ENCODE measurements at places on chromosomes 2 and 18.

- DNase-seq = no peak
These were observed 612.4 kb upstream of the RAB6C start for GRCh38 chr2:129367107-129367506.

GRCh38 chr2:22248851-22249250 lies 1125.1 kb downstream of the TDRD15 start:
- no peak for DNase-seq

- no peak for DNase-seq
These were observed 29.9 kb downstream of the MTERF4 start for GRCh38 chr2:241072151-241072550.

DNA sequence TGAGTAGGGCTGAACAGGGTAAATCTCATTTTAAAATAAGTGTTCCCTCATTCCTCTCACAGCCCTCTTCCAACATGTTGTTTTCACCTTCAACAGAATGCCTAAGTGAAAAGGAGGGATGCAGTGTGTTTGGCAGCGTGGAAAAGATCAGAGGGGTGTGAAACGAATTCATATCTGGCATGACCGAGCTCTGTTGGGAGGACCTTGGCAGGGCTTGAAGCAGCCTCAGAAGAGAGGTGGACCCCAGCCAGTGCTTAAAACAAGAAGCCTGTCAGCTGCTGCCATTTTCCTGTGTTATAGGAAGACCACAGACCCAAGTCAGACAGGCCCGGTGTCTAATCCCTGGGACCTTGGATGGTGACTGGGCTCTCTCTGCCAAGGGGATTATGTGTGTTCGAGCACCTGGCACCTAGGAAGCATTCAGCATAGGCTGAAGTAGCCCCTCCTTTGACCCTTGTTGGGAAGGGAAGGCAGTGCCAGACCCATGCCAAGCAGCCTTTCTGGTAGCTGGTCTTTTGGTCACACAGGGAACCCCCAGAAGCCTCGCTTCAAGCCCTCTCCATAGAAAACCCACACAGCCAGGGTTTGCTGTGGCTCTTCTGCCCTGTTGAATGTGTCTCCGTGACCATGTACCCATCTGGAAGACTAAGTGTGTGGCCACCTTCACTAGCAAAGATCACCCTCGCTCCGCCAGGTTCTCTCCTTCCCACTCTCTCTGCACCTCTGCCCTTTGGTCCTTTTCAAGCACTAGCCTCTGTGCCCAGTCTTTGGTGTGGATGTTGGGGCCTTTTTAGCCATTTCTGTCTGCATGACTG lies 87.5 kb upstream of the ST3GAL5 start:
- no peak for DNase-seq

DNA sequence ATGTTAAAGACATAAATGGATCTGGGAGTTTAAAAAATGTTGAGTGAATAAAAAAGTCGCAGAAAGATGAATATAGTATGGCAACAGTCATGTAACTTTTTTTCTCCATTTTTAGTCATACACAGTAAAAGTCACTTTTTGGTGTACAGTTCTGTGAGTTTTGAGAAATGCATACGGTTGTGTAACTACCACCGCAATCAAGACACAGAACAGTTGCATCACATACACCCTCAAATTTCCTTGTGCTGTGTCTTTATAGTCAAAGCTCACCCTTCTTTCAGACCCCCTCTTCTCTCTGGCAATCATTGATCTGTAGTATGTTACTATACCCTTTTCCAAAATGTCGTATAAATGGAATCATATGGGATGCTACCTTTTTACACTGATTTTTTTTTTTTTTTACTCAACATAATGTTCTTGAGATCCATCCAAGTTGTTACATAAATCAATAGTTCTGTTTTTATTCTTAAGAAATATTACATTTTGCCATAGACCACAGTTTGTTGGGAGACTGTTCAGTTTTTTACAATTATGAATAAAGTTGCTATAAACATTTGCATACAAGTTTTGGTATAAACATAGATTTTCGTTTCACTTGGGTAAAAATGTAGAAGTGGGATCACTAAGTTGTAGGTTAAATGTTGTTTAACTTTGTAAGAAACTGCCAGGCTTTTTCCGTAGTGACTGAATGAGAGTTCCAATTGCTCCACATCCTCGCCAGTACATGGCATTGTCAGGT lies 35.4 kb upstream of the AGFG1 start:
- no peak for DNase-seq

DNA sequence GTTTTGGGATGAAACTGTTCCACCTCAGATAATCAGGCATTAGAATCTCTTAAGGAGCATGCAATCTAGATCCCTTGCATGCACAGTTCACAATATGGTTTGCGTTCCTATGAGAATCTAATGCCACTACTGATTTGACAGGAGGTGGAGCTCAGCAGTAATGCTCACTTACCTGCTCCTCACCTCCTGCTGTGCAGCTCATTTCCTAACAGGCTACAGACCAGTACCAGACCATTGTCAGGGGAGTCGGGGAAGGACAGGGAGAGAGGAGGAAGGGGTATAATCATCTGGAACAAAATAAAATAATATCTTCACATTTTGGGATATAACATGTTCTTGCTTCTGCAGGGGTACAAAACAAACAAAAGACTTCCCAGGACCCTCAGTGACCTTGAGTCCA lies 532.0 kb upstream of the FSHR start:
- DNase-seq = no peak

GRCh38 chr2:120203251-120204021 lies 19.8 kb downstream of the TMEM185B start:
- DNase-seq = no peak

DNA sequence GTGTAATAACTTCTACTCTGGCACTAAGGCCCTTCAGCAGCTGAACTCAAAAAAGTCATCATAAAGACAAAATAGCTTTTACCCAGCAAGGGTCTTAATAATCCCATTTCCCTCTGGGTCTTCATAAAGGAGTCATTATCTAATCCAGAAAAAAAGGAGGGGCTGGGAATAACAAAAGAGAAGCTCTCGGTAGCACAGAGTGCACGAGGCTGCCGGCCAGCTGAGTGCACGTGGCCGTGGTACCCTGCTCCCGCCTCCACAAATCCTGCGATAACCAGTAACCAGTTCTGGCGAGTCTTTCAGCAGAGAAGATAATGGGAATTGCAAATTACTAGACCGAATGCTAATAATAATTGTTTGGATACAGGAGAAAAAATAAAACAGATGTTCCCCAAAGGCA lies 7.5 kb downstream of the NRP2 start:
- no peak for DNase-seq

GRCh38 chr2:38718601-38719000 lies 32.6 kb downstream of the SRSF7 start:
- DNase-seq = no peak

- DNase-seq = no peak
These were observed 43.8 kb downstream of the TMEM185B start for GRCh38 chr2:120179396-120179795.

DNA sequence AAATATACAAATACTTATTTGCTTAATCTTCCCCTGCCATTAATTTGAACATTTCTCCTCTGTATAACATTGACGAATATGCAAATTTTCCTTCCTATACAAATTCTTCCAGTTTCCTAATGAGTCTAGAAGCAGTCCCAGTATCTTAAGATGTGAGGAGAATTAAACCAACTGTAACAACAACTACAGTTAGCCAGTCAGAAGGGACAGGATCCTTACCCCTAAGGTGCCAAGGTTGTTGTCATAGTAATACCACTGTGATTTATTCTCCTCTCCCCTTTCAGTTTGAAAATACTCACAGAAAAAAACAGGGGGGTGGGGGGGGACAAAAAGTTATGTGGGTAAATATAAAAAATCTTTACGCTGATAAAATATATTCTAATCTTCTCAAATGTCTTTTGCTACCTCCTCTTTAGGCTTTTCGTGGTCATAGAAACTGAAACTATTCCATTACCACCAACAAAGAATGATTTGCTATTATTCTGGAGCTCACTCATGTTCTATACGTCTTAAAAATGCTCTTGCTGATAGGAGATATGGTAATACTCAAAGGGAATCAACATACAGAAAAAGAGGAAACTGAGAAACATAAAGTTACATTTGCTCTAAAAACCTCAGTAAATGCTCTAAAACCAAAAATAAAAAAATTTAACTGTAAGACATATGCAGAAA lies 107.6 kb downstream of the MEMO1 start:
- no peak for DNase-seq

DNA sequence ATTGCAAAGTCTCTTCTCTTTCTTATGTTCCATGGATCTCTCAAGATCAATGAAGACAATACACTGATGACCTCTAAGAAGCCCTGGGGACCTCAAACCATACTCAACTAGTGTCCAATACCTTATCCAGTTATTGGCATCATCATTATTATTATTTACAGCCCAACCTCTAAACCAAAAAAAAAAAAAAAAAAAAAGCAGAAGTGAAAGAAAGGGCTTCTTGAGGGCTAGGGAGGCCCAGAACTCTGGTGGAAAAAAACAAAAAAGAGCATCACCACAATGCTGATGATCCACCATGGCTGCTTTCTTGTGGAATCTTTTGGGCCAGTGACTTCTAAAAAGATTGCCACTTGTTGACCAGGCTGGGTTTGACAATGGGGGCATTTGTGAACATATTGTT lies 324.9 kb downstream of the LPIN1 start:
- DNase-seq = no peak

GRCh38 chr2:239366740-239367139 lies 34.1 kb downstream of the HDAC4 start:
- no peak for DNase-seq

GRCh38 chr18:52442686-52443085 lies 102.7 kb downstream of the DCC start:
- no peak for DNase-seq

DNA sequence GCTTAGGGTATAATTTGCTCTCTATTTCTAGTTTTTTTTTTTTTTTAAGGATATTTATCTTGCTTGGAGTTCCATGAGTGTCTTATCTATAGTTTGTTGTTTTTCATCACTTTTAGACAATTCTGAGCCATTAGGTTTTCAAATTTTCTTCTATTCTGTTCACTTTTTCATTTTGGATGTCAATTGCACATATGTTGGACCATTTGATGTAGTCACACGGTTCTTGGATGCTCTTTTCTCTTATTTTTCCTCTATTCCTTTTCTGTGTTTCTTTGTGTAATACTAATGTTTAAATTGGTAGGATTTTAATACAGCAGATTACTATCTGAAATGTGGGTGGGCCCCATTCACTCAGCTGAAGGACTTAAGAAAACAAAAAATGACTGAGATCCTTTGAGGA lies 292.6 kb downstream of the CALCRL start:
- DNase-seq = no peak

DNA sequence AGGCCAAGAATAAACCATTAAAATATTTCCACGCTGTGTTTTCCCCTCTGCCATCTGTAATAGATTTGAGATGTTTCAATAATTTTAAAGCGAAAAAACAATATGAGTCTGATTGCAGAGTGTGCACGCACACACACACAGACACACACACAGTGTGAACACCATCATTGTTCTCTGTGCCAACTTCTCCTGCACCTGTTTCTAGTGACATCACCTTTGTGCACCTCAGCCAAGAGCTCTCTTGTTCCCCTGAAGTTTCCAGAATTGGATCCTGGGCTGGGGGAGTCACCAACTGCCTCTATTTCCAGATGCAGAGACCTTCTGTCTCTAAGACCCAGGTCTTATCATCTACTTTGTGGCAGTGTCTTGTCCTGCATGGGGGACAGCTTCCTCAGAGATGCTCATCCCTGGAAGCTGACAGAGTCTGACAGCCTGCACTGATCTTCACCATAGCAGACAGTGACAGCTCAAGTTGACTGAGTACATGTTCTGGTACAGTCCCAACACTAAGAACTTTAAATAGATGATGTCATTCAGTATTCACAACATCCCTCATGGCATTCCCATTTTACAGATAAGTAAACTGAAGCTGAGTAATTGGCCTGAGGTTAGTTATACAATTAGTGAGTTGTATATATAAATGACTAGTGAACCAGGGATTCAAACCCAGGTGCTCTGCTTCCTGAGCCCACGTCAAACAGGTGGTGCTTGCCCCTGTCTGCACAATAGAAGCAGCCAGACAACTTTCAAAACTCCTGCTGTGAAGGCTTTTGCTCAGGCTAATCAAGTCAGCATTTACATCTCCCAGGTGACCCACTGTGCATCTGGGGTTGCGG lies 39.4 kb downstream of the ACOXL start:
- DNase-seq = no peak

- DNase-seq = no peak
These were observed 33.3 kb downstream of the KIAA1328 start for GRCh38 chr18:36862182-36862581.
